ENCODE measurements at places on chromosomes 4 and X. TPM values are rescaled to one million over a fixed set of nuclear protein-coding genes. Genes with fewer than 3 reads are reported as not detected.

EFHC2 gene
- not detected for total RNA-seq

ARSJ gene
- total RNA-seq = 14.6 TPM

GJB1 gene
- total RNA-seq = not detected

PPEF2 gene
- total RNA-seq = not detected

CD40LG gene
- total RNA-seq = not detected

Data from ascending aorta (tissue), 2 donors.